ENCODE measurements at places on chromosomes 3 and 15. TPM values are rescaled to one million over a fixed set of nuclear protein-coding genes. Genes with fewer than 3 reads are reported as not detected.

- DNase-seq = no peak
Measured at GRCh38 chr3:170848292-170848917, 21.6 kb downstream of the RPL22L1 start.

- no peak for DNase-seq
Measured at GRCh38 chr3:24953060-24953771, 458.6 kb upstream of the THRB start.

DNA sequence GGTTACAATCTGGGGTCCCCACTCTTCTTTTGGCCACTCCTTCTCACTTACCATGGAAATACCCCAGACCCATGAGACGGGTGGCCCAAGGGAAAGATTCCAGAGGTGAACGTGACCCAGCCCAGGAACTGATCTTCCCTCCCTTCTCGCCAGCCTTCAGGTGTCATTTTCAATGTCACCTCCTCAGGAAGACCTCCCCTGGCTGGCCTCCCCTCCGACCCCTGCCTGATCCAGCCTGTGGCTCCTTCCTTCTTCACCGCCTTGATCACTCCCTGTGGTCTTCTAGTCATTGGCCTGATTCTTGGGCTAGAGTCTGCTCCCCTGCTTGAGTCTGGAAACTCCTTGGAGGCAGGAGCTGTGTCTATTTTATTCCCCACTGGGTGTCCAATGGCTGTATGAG lies 146.1 kb downstream of the SMAD6 start:
- no peak for DNase-seq

The FYTTD1 gene
- total RNA-seq = 37.4 TPM

The ASTE1 gene
- 12.1 TPM for total RNA-seq

- DNase-seq = no peak
Measured at GRCh38 chr3:70748593-70748992, 436.2 kb upstream of the MDFIC2 start.

Data from Calu3 (cell line).